ENCODE measurements at places on chromosomes 16 and 17. TPM values are rescaled to one million over a fixed set of nuclear protein-coding genes. Genes with fewer than 3 reads are reported as not detected.

Gene DCTPP1
- 19.8 TPM for total RNA-seq

Gene STUB1
- total RNA-seq, result 91.5 TPM

Gene GDE1
- total RNA-seq, result 73.3 TPM

Gene DHX58
- 21.2 TPM for total RNA-seq

Gene TTLL6
- under 0.01 TPM for total RNA-seq
